ENCODE measurements at places on chromosomes 5 and 9.

- DNase-seq: peak; percentile 56
These were observed 795 bp downstream of the NDUFAF2 start for GRCh38 chr5:60945813-60946187.

DNA sequence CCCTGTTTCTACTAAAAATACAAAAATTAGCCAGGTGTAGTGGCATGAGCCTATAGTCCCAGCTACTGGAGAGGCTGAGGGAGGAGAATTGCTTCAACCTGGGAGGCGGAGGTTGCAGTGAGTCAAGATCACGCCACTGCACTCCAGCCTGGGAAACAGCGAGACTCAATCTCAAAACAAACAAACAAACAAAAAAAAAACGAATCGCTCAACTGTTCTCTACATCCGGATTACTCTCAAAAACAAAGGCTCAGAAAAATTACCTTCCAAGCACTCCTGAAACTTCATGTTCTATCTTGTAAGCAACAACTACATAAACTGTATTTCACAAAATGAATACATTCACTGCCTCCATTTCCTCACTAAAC lies 14.0 kb downstream of the UBAP2 start:
- DNase-seq: no peak

- DNase-seq: no peak
These were observed 37.1 kb upstream of the TDRD7 start for GRCh38 chr9:97374811-97375210.

DNA sequence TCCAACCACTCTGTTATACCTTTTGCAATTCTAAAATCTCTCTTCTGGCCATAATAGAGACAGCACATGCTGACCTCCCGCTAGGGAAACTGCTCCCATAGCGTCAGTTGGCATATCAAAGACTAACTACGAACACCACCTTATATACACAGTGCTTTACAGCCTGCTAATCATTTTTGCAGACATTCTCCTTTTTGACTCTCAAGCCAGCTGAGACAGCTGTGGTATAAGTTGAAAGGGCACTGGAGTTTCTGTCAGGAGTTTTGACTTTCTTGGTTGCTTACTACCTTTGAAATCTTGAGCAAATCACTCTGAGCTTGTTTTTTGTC lies 160.2 kb upstream of the TBCA start:
- no peak for DNase-seq

GRCh38 chr9:91143642-91144041 lies 218.1 kb downstream of the AUH start:
- DNase-seq: no peak

DNA sequence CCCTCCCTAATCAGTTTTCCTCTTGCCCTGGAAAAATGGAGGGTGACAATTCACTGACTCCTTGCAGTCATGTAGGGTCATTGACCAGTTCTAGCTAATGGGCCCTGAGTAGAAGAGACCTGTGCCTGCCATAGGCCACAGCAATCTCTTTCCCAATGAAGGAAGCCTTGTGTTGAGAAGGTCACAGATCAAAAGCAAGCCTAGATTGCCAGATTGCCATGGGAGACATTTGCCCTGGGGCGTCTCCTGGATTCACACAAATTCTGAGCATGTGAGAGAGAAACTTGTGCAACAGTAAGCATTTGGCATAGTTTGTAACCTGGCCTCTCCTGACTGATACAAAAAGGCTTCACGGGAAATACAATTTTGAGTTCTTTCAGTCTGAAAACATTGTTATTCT lies 148.0 kb downstream of the NUDT12 start:
- no peak for DNase-seq

DNA sequence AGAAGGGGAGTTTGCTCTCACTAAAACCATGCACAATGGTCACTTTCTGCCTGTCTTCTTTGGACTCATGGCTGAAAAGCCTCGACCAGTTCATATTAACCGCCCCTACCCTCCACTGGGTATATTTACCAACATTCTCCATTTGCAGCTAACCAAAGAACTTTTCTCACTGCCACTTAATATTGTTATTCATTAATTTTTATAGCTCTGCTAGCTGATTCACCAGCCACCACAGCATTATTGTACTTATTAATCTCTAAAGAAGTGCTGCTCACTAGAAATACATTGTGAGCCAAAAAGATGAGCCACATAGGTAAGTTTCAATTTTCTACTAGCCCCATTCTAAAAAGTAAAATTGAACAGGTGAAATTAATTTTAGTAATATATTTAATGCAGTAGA lies 33.4 kb upstream of the SMIM32 start:
- DNase-seq: no peak

DNA sequence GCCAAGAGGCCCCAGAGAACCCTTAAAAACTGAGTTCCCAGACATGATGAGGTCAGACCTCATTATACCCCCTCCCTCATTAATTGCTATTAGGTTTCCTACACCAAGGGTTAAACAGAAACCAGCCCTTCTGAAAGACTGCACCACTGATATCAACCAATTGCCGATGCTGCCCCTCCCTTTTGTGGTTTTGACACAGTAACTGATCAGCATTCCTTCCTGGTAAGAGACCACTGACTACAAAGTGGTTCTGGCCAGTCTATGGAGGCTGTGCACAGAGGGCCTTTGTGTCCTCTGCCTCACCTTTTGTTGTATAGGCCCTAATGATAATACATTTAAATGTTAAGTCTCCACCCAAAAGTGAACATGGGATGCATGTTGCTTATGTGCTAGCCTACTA lies 201.5 kb downstream of the FRMD3 start:
- DNase-seq: no peak

DNA sequence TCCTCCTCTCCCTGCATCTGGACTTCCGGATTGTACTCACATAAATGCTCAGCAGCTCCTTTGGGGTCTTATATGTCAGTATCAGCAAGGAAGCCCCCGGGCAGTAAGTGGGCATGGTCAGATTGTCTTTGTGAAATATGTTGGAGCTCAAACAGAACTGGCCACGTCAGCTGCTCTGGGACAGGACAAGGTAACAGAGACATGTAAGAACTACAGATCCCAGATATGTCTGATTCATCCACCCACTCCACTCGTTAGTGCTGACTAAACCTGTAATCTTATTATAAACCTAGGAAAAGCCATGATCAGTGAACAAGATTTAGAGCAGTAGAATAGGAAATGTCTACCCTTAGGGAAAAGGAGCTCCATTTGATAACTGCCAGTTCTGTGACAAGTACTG lies 561.8 kb downstream of the CETN3 start:
- no peak for DNase-seq

- no peak for DNase-seq
These were observed 303.6 kb upstream of the KIF2A start for GRCh38 chr5:62002436-62002835.

DNA sequence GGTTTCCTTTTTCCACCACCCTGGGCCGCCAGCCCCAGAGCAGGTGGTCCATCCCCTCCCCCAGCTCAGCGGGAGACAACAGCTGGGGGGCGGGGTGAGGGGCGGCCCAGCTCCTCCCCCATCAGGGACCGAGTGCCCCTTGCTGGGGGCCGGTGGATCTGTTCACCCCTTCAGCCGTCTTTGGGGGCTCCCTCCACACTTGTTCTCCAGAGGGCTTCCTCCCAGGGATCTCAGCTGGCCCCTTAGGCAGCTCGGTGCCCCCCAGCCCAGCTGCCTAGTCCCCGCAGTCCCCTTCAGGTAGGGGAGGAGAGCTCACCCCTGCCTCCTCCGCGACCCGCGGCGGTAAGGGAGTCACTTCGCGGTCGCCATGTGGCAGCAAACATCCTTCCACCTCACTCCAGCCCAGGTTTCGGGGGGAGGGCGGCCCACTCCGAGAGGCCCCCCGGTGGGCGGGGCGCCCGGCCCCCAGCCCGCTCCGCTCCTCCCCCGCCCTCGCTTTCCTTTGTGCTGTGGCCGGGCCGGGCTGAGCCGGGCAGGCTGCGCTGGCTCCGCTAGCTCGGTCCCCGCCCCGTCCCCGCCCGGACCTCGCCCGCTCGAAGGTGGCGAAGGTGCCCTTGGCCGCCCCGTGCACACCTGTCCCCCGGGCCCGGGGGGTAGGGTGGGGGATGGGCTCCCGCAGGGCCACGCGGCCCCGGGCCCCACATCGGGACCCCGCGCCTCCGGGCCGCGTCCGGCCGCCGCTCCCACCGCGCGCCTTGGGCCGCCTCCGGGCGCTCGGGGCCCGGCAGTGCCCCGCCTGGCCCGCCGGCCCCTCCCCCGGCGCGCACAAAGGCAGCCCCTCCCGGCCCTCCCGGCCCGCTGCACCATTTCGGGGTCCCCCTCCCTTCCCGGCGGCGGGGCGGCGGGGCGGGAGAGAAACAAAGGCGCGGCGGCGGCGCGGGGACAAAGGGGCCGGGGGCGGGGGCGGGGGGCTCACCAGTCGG lies 683 bp downstream of the DBN1 start:
- no peak for DNase-seq

- peak; percentile 47 for DNase-seq
These were observed 105.6 kb upstream of the ELL2 start for GRCh38 chr5:96067251-96067650.

DNA sequence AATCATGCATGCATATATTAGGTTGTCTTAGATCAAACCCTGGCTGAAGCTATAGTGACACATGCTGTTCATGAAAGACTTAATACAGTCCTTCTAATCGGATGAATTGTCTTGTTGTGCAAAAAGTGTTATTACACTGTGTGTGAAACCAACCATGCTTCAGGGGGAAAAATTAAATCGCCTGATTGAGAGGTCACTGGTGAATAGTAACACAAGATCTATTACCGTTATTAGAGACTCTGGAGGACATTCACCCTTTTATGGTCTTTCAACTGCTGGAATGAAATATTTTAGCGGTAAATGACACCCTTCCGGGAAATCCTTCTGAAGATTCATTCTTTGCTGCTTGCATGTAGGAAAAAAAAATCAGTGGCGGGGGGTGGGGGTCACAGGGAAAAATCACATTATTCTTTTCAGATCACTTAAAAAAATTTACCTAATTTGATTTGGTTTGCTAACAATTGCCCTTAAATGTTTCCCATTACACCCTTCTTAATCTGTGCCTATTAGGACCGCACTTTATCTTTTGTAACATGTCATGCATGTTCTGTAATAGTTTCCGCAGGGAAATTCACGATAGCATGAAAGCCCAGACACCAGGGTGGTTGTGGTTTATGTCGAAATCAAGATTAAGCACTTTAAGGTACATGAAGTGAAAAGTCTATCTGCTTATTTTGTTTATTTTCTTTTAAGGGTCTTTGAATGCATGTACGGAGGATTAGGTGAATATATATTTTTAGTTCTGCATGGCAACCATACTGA lies 120.6 kb downstream of the FOCAD start:
- no peak for DNase-seq

- DNase-seq: no peak
These were observed 48.7 kb upstream of the PSD2 start for GRCh38 chr5:139746691-139747582.

DNA sequence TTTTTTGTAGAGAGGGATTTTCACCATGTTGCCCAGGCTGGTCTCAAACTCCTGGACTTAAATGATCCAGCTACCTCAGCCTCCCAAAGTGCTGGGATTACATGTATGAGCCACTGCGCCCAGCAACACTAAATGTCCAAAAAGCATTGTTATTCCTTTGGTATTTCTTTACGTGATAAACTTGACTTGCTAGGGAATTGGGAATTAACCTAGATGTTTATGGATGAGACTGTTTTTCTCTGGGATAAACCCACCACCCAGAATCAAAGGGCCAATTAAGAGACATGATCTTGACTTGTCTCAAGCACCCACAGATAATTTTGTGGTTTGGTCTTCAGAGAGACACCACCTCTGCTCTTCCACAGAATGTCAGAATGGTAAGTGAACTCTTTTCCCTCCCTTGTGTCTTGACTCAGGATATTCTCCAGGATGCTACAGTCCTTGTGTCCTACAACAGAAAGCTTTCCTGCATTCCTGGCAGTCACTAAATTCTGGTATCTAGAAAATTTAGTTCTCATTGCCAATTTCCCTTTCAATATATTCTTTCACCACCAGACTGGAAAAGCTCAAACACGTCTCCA lies 55.7 kb downstream of the ALDH1A1 start:
- no peak for DNase-seq

DNA sequence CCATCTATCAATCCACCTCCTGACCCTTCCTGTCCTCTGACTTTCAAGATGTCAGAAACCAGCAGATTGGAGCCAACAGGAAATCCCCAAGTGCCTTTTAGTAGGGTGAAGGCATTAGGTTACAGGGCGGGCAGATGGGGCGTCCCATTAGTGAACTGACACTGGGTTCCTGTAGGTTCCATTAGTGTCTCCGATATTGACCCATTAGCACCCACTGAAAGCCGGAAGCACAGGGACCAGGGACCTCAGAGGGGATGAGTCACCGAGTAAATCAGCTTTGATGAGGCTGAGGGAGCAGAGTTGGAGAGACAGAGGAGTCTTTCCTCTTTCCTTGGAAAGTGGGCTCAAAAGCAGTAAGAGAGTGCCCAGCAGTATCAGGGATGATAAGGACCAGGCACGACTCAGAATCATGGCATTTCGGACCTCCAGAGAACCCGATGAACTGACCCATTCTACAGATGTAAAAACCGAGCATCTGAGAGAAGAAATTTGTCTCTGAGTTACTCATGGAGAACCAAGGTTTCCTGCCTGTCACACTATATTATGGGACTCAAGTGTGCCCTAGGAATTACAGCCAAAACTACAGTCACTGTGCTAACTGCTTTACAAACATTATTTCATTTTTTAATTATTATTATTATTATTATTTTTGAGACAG lies 47.2 kb upstream of the FABP6 start:
- DNase-seq: no peak

- no peak for DNase-seq
These were observed 267.6 kb downstream of the TMEM167A start for GRCh38 chr5:82809420-82810143.

GRCh38 chr5:157506981-157507780 lies 47.2 kb downstream of the NIPAL4 start:
- no peak for DNase-seq

DNA sequence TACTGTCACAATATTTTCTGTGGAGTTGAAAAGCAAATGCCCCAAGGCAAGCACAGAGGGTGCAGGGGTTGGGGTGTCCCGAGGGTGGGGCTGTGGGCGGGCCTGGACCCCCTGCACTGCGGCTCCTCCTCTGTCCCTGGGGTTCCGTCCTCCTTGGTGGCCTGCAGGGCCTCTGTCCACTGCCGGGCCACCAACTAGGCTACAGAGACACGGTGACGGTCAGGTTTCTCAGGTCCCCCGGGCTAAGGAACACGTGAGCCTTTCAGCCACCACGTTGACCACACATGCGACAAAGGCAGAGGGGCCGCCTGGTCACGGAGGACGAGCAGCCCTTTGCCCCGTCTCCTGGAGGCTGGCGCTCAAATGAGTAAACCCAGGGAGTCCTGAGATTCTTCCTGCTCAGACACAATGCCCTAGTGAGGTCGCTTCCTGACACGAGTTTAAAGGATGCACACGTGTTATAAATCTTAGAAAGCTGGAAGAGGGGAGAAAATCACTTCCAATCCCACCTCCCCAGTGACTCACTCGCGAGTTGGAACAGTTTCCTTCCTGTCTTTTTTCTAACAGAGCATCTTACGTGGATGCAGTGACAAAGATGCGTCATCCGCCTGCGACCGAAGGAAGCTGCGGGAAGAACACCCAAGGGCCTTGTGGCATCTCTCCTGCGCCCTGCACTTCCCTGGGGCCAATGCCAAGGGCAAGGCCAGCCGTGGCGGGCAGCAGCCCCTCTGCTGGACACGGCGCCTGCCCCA lies 24.8 kb upstream of the OBP2B start:
- no peak for DNase-seq

Measured in AG10803 (cell line).